ENCODE measurements at places on chromosomes 4 and X.

- peak; percentile 61 for DNase-seq
These were observed 2.9 kb upstream of the FAT1 start for GRCh38 chr4:186726426-186727168.

DNA sequence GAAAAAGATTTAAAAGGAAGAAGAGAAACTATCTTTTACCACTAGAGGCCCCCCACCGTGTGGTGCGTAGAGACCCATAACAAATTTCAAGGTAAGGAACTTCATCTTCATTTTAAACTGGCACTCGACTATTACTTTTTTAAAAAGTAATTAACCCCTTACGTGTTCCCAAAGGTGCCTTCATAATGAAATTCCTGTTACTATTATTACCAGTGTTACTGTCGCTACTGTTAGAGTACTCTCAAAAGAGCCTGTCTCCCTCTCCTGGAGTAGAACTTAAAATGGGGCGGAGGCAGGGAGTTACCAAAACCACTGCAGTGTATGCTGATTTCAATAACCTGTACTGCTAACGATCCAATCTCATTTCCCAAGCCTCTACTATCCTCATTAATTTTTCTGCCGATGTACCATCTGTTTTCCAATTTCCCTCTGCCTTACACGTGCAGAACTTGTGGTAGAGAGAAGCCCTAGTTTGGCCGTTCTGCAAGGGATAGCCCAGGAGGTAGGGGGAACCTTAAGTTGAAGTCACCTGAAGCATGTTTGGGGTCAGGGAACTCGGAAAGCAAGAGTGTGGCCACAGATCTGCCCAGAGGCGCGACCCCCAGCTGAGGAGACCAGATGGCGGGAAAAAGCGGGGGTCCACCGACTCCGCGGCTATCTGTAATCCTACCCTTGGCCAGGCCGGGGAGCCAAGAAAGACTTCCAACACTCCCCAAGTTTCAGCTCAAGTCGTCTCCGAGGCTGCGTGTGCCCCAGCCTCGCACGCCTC, 720 bp upstream of the STK26 start:
- DNase-seq, result no peak

DNA sequence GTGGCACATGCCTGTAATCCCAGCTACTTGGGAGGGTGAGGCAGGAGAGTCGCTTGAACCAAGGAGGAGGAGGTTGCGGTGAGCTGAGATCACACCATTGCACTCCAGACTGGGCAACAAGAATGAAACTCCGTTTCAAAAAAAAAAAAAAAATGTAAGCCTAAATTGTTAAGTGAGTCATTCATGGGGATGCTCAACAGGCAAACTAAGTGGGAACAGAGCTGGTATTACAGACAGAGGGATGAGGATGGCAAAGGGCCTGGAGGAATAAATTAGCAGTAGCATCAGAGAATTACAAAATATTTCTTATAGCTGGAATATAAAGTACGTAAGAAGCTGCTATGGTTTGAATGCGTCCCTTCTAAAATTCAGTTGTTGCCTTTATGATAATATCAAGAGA, 43.4 kb upstream of the OGT start:
- no peak for DNase-seq

GRCh38 chr4:88457307-88458103, 586 bp downstream of the HERC5 start:
- no peak for DNase-seq

DNA sequence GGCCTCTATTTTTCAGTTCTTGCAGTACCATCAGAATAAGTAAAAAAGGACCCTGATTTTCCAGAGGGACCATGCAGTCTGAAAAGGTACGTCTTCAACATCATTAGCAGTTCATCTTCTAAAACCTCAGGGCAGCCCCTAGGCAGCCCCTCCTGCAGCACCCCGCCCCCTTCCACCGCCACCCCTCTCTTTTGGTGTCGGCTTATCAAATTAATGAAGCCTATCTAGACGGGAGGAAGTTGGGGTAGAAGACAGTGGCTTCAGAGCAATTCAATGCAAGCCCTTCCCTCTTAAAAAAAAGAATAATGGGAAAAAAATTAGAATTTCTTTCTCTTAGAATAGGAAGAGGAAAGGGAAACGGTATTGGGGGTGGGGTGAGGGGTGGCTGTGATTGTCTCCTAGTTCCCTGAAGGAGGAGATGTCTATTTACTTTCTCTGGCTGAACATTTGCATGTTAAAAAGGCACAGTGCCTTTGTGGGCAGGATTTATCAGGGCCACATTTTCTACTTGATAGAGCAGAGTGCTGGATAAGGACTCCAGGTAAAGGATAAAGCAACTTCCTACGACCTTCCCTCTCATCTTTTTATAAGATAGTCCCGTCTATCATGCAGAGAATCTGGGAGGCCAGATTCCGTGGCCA, 159.4 kb downstream of the MGST2 start:
- DNase-seq, result no peak

- no peak for DNase-seq
These were observed 996.8 kb downstream of the PCDH19 start for GRCh38 chrX:99413317-99413716.

DNA sequence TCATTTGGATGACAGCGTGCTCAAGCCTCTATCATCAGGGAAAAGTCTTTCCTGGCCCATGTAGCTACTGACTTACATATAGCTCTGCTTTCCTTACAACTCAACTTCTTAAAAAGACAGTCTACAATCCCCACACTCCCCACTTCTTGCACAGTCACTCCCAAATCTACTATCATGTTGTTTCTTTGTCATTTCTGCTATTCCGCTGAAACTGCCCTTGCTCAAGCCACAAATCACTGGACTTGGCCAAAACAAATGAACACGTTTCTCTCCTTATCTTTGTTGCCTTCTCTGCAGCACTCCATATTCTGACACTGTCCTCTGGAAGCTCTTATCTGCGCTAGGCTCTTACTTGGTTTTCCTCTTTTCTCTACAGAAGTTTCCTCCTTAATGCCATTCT, 28.2 kb downstream of the GPRIN3 start:
- no peak for DNase-seq

DNA sequence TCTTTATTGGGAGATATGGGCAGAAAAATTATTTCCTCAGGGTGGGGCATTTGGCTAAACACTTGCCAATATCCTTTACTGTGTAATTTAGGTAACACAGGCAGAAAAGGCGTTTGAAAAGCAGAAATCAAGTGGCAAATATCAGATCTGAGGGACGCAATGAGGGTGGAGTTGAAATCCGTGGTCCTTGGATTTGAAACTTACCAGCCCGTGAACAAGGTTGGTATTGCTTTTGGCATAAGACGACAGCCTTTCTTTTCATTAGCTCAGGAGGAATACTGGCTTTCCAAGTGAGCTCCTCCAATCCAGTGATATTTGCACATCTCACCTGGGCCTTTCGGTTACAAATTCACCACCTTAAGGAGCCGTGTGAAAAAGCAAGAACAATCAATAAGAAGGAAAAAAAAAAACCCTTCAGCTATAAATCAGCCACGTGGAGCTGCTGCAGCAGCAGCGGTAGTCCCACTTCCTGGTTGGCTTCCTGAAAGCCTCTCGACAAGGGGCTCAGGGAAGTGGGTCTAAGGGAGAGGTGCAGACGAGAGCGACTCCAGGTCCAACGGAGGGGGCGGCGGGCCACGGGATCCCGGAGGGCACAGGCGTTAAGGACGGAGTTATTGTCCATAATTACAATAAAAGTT, 734 bp upstream of the GALNT7 start:
- no peak for DNase-seq

DNA sequence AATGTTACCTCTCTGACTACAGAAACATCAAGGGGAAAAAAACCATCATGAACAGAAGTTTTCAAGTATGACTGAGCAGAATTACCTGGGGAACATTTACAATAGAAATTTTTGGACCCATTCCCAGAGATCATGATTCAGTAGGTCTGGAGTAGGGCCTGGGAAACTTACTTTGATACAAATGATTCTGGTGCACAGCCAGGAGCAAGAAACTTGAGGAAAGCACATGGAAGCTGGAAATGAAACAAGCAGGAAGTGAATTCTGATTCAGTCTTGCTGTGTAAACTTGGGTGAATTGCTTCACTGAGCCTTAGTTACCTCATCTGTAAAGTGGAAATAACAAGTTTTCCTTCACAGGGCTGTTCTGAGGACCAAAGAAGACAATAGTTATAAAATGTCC, 192.5 kb upstream of the TAPT1 start:
- DNase-seq, result peak; percentile 36

DNA sequence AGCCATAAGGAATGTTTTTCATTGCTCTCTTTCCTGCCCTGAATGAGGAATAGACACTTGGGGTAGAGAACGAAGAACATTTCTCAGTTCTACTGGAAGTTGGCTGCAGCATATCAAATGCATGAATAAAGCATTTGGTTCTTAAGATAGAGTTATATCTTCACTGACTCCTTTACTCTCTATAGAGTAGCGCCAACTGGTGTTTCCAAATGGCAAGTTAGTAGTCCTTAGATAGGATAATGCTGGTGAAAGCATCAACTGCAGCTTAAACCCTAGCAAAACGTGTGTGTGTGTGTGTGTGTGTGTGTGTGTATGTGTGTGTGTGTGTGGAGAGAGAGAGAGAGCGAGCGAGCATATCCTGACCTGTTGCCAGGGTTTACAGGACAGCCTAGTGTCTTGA, 62.2 kb upstream of the FRMPD4 start:
- no peak for DNase-seq

- DNase-seq, result no peak
These were observed 82.0 kb downstream of the GPC4 start for GRCh38 chrX:133333154-133333750.

DNA sequence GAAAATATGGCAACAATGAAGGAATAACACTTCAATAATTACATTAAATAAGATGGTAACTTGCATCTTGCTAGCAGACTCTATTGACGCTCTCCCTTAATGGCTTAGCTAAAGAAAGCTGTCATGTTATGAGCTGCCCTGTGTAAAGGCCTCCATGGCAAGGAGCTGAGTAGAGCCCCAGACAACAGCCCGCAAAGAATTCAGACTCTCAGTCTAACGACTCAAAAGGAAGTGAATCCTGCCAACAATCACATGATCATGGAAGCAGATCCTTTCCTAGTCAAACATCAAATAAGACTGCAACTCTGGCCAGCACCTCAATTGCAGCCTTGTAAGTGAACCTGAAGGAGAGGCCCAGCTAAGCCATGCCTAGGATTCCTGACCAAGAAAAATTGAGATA, 157.6 kb downstream of the MAB21L2 start:
- no peak for DNase-seq

- DNase-seq, result peak; percentile 12
These were observed 55.5 kb upstream of the MAGED1 start for GRCh38 chrX:51837921-51838320.

DNA sequence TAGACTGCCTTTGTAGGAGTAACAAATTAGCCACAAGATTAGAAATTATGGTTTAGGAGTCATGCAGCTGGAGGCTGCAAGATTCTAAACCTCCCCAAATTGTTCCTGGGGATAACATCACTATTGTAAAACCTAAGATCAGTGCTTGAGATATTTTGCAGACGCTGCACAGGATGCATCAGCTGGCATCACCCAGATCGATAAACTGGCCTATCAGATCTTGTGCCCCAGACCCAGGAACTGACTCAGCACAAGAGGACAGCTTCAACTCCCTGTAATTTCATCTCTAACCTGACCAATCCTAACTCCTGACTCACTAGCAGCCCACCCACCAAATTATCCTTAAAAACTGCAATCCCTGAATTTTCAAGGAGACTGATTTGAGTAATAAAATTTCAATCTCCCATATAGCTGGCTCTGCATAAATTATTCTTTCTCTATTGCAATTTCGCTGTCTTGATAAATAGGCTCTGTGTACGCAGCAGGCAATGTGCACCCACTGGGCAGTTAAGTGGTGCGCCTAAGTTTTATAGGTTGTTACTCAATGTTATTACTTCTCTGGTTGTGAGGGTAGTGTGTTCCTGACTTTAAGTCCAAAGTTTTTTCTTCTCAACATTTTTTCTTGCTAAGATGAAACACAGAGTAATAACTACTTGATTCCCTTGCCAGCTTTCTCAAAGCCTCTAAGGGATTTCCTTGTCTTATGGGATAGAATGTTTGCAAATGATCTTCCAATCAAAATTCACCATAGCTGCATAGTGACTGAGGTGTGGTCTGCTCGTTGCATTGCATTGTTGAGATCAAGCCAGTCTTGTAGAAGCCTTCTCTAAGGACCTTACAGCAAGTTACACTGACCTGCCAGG, 312.3 kb upstream of the DKK2 start:
- no peak for DNase-seq

DNA sequence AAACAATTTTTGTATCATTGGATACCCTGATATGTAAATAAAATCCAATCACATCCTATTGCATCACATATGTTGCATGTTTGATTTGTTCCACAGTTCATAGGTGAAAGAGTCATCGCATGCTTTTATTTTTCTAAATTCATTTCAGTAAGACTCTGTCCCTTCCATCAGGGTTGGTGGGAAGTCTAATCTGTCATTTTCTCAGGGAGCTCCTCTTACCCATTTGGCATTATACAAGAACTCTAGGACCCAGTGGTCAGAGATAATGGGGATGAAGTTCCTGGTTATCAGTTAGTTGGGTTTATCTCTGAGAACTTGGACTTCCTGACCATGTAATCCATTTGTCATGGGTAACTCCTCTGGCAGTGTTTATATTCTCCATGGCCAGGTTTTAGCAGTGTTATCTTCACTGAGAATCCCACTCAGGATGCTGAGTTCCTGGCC, 227.1 kb upstream of the JADE1 start:
- DNase-seq, result no peak

- no peak for DNase-seq
These were observed 1.0 kb downstream of the CHRDL1 start for GRCh38 chrX:110794601-110795000.

DNA sequence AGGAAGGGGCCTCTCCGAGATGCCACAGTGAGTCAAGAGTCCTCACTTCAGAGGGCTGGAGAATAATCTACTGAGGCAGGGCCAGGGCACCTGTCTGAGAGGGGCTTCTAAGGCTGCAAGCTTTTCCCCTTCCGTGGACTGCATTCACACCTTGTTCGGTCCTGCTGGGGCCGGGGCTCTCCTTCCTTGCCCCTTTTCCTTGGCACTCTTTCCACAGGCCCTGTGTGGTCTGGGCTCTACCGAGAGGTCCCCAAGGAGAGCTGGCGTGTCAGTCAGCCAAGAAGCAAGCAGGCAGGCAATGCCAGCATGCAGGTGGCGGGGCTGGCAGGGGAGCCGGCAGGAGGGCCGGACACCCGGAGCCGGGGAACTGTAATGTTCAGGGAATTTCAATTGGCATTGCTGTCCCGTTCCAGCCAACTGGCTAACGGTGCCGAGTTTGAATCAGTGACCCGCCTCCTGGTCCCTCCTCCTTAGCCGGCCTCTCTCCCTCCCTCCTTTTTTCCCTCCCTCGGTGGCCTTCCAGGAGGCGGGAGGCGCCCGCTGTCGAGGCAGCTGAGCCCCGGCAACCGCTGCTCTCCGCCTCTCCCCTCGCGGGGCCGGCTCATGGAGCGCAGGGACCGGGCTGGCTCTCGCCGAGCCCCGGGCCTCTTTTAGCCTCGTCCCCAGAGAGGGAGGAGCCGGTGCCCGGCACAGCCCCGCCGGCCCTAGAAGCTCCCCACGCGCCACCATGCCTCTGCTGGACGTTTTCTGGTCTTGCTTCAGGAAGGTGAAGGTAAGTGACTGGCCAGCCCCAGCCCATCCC, at the start of gene STARD8:
Gene STARD8 (plus strand): TSS at position 511 of the 802 bp plus-strand sequence. CDS start 217 bp downstream, at position 728.
- peak; percentile 23 for DNase-seq
